ENCODE measurements at places on chromosomes 3 and 15. TPM values are rescaled to one million over a fixed set of nuclear protein-coding genes. Genes with fewer than 3 reads are reported as not detected.

DNA sequence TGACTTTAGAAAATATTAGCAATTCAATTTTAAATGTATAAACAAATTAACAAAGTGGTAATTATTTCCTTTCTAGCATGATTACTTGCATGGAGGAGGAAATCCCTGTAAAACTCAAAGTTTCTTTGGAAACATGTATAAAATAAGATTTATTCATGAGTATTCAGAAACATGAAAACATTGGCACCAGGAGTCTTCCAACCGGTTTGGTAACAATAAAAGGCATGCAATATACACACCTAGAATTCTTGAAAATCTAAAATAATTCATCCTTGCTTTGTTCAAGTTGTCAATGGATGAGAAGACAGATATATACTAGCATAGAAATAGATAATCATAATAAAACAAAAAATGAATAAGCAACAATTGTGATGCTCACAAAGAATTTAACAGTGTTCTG lies 76.4 kb downstream of the ZPLD1 start:
- H3K4me1 ChIP-seq, result no peaks in the 10 kb centered on the region
- no peaks in the 10 kb centered on the region for H3K36me3 ChIP-seq
- no peak overlapping the region for H3K27ac ChIP-seq
- H3K4me3 ChIP-seq, result no peak overlapping the region

DNA sequence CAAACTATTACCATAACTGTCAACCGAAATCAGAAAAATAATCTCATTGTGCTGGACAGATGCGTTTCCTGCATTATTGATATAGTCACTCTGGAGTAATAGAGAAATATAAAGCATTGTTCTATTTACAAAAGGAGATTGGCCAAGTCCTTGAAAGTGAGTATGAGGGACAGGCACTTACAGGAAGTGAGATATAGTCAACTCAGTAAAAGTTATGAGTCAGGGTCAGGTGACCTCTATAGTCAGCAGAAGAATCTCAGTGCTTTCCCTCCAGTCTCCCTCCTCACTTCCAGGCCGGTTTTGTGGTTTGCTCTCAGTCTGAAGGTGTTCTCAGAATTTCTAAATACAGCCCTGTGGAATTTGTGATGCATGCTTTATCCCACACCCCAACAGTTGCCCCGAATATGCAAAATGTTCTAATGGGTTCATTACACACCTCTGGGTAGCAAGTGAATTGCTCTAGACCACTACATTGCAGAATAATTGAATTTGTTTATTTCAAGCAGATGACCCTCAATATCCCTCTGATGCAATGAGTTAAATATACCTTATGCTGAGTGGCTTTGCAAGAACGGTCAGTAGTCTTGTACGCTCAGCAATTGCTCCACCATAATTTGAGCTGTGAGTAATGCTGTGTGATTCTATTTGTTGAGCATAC lies 787.7 kb downstream of the MCTP2 start:
- no peak overlapping the region for H3K27ac ChIP-seq
- peaks cover 13% of the 10 kb centered on the region for H3K4me1 ChIP-seq
- no peaks in the 10 kb centered on the region for H3K36me3 ChIP-seq
- DNase-seq, result no peak

The SAMD7 gene
- total RNA-seq, result not detected

The STXBP5L gene
- total RNA-seq, result not detected

DNA sequence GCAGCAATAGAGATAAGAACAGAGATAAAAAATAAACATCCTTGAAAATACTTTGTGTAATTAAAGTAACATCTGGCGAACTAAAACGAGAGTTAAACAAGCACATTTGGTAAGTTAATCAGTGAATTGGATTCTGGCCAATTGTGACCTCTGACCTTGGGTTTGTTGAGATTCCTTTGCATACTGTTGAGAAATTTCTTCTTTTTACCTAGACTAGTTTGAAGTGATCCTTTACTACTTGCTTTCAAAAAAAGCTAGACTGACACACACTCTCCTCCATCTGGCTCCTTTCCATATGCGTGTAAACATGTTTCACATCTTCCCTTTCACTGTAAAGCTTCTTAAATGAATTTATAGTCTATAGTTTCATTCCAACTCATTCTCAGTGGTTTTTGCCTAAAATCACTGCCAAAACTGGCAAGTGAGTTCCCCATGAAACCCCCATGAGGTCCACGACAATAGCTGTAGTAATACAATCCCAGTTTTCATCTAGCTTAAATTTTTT lies 17.3 kb upstream of the GBE1 start:
- H3K4me3 ChIP-seq, result no peak overlapping the region
- no peak for DNase-seq
- H3K4me1 ChIP-seq, result no peaks in the 10 kb centered on the region
- H3K36me3 ChIP-seq, result no peaks in the 10 kb centered on the region
- no peaks in the 10 kb centered on the region for H3K27me3 ChIP-seq
- no peak overlapping the region for H3K27ac ChIP-seq

DNA sequence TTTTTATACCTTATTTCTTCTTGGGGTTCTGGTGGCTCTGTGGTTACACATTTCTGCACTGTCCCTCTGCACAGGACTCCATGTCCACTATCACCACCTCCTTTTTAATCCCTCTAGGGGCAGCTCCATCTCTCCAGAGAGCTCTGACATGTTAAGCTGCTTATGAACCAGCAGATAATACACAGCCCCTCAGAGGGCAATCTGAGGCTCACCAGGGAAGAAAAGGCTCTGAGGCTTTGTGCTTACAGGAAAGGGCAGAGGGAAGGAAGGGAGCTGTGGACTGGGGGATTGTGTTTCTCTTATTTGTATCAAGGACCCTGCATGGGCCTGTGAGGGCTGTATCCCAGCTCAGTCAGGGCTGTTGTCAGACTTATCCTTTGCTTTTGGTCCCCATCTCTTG lies 164.5 kb downstream of the EPHB1 start:
- no peak overlapping the region for H3K4me3 ChIP-seq
- H3K27ac ChIP-seq, result no peak overlapping the region
- no peaks in the 10 kb centered on the region for H3K4me1 ChIP-seq

GRCh38 chr15:49877873-49878521 lies 241.0 kb downstream of the ATP8B4 start:
- H3K27ac ChIP-seq, result peak overlapping the region; percentile 72
- DNase-seq, result no peak
- H3K4me3 ChIP-seq, result no peak overlapping the region

The CISH gene
- total RNA-seq, result 71.6 TPM

DNA sequence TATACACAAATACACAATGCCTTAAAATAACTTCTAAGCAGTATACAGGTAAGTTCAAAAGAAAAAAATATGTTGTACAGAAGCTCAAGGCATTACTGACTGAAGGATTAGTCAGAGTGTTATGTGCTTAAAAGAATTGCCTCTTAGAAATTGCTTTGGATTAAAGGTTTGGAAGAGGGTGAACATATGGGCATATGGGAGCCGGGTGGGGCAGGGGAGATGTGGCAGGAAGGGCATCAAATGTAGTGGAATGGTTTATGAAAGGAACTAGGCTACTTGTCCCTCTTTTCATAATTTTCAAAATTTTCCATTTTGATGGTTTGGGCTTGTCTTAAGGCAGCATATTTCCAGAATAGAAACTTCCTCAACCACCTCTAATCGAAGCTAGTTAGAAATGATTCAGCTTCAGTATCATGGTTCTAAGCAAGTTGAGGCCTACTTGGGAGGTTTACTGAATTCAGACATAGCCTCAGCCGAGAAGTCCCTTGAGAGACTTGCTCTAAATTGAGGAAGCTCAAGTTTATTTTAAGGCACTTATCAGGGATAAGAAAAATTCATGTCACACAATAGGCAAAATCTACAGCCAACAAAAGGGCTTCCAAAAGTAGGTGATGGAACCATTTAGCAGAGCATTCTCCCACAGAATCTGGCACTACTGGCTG lies 10.1 kb upstream of the GOLGB1 start:
- H3K27me3 ChIP-seq, result no peaks in the 10 kb centered on the region
- H3K4me1 ChIP-seq, result no peaks in the 10 kb centered on the region
- no peaks in the 10 kb centered on the region for H3K36me3 ChIP-seq
- no peak overlapping the region for H3K27ac ChIP-seq

All from upper lobe of right lung (tissue), 1 donor.